ENCODE measurements at places on chromosomes 6 and 20.

GRCh38 chr6:3618642-3619041 lies 132.9 kb downstream of the PXDC1 start:
- DNase-seq: no peak

DNA sequence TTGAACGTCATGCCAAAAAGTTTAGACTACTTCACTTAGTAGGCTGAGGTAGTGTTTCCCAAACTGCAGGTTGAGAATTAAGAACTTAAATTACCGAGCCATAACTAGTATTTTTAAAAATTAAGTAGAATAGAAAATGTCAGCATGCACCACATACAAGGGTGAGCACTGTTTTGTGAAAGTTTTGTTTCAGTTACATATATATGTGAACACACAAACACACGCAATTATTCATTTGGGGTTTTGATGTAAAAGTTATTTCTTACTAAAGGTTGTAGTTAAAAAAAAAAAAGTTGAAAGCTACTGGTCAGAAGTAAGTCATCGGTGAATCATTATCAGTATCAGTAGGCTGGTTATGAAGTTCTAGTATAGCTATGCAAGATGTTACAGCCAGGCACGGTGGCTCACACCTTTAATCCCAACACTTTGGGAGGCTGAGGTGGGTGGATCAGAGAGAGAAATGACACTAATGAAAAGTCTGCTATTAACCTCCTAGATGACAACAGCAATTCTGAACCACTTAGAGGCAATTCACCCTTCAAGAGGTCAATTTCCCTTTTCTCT lies 24.1 kb downstream of the FASTKD5 start:
- DNase-seq: no peak

- DNase-seq: no peak
These were observed 130.1 kb upstream of the SLC2A12 start for GRCh38 chr6:134182528-134182927.

DNA sequence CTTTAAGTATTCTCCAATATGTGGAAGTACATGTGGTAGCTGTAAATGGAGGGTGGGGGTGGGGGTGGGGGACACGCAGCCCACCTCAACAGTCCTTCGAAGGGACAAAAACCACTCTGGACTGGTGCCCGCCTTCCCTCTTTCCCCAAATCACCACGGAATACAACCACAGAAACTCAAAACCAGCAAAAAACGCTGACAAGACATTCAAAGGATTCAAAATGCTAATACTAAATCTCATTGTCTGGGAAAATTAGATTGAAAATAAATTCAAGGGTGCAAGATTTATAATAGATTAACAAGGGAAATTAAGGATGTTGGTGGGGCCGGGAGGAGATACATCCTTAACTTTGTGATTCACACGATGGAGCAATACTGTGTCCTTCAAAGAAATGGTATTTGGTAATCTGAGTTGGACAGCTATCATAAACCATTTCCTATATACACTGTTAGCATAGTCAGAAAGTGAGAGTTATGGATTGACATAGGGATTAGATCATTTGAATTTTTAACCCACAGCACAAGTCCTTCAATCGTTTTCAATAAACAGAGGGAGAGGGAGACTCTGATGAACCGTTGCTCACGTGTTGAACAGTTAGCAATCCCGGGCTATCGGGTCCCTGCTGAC lies 766 bp upstream of the TBC1D22B start:
- no peak for DNase-seq

- DNase-seq: no peak
These were observed 257.1 kb upstream of the ZFP64 start for GRCh38 chr20:52448513-52449232.

DNA sequence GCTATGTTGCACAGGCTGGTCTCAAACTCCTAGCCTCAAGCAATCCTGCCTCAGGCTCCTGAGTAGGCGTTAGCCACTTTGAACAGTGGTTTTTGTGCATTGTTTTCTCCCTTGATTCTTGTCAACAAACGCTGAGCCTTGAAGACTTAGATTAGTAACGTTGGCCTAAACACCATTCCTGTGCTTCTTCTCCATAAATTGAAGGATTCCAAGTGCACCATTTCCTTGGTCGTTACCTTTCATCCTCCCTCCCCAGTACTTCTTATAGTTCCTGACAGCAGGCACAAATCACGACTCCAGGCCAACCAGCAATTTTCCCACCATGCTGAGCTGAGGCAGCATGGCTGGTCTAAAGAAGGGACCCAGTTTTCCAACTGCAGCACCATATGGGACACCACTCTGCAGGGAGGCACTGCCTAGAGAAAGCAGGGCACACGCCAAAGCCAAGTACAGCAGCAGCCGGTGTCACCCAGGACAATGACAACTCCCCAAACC lies 8.9 kb downstream of the RPS10 start:
- DNase-seq: no peak

- no peak for DNase-seq
These were observed 631 bp upstream of the PGBD1 start for GRCh38 chr6:28280595-28281287.

DNA sequence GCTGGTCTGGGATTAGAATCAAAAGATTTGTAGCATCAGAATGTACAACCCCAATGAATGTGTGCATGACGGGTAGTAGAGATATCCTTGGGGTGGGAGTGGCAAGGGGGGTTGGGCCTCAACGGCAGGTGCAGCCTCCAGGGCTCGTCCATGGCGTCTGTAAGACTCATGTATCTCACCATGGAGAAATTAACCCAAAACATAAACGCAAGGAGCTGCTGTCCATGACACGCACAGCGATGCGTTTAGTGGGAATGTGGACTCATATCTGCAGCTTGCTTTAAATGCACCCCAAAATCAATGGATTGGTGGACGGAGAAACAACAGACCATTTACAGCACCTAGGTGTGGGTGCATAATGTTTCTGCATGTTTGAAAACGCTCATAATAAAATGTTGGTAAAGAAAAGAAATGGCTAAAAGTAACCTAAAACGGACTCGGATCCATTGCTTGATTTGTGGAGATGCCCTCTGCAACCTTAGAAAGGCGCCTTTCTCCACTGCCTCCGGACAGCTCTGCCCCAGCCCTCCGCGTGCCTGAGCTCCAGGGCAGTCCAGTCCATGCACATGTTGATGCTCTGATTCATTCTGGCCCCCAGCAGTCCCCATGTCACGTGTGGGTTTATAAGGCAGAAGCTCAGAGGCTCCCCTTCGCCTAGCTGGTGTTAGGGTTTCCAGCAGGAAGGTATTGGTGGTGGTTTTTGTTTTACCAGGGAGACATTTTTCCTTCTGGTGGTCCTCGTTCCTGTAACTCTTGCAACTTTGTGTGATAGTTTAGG lies 24.5 kb downstream of the PYGB start:
- DNase-seq: no peak

- no peak for DNase-seq
These were observed 110.0 kb downstream of the TSHZ2 start for GRCh38 chr20:53081916-53082863.

DNA sequence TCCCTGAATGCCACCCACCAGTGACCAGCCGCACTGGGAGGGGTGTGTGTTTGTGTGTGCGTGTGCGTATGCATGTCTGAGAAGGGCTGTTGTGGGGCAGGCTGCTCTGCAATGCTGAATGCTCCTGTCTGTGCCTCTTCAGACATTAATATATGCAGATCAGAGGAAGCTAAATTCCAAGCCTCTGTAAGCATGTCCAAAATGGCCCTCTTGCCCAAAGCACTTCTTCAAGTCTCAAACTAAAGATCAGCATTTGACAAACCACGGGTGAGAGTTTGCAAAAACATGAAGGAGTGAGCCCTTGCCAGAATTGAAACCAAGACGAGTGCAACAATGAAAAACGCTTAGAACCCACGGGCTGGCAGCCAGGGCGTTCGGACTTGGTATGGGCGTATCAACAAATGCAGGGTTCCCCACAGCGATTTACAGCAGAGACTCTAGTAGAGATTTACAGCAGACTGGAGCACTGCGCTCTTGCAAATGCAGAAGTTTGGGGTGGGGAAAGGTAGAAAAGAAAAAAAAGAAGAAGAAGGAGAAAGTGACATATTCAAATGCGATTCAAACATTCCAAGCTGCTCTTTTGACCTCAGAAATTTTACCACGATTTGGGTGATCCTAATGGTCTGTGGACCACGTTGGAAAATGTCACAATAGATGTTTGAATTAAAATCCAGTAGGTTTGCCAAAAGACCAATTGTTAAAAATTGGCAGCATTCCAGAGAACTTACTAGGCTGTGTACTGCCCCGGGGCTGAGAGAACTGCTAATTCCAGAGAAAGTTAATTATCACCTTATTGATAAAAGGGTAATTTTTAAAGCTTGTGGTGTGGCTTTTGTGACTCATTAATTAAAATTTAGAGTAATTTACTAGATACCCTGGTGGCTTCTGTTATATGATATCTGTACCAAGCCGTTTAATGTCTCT lies 3.5 kb downstream of the SCML4 start:
- DNase-seq: no peak

DNA sequence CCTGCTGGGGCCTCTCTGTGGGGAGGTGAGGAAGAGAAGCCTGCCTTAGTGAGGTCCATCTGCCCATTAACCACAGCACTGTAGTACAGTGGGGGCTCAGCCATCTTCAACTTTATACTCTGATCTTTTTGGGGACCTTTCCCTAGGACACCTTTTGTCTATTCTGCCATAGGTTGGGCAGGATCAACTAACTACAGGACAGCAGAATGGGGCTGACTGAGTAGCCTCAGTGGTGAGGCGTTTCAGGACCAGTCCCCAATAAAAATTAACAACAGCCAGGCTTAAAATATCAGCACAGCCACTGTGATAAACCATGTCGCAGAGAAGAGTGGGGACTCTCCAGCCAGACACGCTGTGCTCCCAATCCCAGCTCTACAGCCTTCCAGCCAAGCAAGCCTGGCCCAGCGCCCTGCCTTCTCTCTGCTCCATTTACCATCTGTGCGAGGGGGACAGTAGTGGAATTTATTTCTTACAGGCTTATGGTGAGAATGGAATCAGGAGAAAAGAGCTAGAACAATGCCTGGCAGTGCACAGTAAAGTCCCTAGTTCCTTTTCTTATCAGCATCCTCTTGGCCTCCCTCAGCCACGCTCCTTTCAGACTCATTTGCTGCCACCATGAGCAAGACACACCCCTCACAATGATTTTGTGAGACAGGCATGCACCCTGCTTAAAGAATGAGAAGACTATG lies 75.5 kb downstream of the SLC22A23 start:
- DNase-seq: no peak

DNA sequence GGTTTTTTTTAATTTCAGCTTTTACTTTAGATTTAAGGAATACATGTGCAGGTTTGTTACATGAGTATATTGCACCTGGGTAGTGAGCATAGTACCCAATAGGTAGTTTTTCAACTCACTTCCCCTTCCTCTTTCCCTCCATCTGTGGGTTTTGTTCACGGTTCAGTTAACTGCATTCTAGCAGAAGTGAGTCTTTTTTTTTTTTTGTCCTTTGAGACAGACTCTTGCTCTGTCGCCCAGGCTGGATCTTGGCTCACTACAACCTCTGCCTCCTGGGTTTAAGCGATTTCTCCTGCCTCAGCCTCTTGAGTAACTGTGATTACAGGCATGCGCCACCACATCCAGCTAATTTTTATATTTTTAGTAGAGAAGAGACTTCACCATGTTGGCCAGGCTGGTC lies 8.7 kb downstream of the UBR2 start:
- no peak for DNase-seq

GRCh38 chr6:22141241-22141745 lies 155.5 kb downstream of the PRL start:
- DNase-seq: no peak

DNA sequence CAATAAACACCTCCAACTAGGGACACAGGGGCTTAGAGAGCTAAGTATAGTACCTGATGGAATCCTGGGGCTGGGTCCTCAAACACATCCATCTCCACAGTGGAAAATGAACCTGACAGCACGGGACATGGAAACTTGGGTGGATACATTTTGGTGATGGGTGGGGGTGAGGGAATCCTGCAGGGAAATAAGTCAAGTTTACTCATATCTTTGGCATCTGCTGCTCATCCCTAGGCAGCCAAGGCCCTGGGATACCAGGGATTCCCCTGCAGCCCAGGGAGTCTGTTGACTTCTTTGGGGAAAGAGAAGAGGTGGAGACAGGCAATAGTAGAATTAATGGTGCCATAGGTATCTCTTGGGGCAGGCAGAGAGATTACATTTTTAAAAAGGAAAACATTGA lies 6.6 kb downstream of the APOBEC2 start:
- no peak for DNase-seq

GRCh38 chr20:46171909-46172308 lies 53.8 kb downstream of the CD40 start:
- no peak for DNase-seq

DNA sequence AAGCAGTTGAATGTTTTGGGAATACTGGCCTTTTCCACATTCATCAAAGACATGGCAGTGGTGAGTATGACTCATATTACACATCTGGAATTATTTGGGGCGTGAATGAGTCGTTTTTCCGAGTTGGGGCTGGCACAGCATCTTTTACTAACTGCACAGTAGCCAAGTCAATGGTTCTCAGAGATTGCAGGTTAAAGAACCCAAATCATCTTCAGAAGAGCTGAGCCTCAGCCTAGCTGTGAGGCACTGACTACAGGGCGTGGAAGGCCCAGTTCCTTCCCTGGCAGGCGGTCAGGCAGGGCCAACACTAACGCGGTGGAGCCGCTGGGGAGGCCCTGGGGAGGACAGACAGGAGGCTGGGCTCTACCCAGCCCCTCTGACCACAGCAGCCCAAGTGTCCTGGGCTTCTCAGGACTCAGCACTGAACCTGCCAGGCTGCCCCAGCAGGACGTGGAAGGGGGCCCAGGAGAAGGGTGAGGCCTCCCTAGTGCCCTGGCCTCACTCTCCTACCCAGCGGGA lies 20.1 kb upstream of the HELZ2 start:
- no peak for DNase-seq

GRCh38 chr20:47761482-47762047 lies 23.7 kb downstream of the SULF2 start:
- no peak for DNase-seq

GRCh38 chr20:14778875-14779274 lies 441.5 kb upstream of the FLRT3 start:
- DNase-seq: no peak

GRCh38 chr6:131949909-131950766 lies 1.0 kb downstream of the CCN2 start:
- peak; percentile 7 for DNase-seq

DNA sequence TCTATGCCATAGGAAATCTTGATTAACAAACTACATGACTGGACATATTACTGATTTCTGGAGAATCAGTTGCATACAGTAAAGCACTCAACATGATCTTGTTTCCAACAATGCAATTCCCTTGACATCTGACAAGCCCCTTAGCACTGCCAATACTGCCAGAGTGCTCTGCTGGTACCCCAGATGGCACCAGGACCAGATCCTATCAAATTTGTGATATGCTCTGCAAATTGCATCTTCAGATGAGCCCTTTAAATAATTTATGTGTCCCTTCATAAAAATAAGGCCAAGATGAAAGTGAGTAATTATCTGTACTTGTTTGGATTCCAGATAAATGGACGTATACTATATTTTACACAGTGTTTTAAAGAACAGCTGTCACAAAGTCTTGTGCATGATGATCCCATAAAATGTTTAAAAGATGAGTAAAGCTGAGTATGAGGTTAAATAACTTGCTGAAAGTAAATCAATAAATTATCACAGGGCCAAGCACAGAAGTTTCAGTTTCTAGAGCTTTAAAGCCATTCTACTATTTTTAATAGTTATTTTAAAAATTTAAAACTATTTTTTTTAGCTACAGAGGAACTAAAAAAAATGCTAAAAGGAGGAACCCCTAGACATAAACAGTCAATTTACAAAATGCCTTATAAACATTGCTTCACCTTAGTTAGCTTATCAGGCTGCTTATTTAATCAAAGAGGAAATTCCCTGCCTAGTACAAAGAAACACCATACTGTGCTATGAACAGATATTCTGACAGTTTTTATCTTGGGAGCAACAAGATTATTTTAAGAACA lies 42.1 kb downstream of the NUDT3 start:
- no peak for DNase-seq

GRCh38 chr20:37209661-37210314 lies 30.4 kb upstream of the MROH8 start:
- DNase-seq: no peak
